ENCODE measurements at places on chromosomes 5 and 9.

DNA sequence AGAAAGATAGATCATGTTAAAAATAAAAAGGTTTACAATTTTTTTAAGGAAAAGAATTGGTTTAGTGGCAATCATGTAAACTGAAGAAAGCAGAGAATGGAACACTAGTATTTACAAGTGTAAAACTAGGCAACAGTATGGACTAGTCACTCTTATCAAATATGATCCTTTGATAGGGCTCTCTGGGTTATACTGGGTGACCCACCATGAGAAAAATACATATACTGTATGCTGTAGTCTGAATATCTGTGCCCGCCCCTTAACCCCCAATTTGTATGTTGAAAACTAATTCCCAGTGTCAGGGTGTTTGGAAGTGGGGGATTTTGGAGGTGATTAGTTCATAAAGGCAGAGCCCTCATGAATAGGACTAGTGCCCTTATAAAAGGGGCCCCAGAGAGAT, 236.8 kb upstream of the TARS1 start:
- DNase-seq, result no peak

- DNase-seq, result no peak
Observed at GRCh38 chr5:172496671-172497371, 42.5 kb upstream of the SH3PXD2B start.

DNA sequence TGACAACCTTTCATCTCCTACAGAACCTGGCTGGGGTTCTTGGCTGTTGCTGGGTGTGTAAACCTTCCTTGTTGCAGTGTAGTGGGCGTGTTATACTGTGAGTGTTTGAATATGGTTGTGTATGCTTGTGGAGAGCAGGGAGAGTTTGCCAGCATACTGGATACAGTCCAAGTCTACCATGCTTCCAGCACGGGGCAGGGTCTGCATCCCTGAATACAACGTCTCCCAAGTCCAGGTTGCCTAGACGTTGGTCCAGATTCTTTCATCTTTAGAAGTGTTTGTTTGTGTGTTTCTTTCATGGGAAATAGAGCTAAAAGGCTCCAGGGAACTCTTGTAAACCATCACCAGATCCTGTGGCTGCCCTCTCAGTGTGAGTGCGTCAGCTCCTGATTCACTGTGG, 46.4 kb downstream of the SYK start:
- no peak for DNase-seq

- DNase-seq, result no peak
Observed at GRCh38 chr9:111386386-111386785, 56.4 kb upstream of the OR2K2 start.

DNA sequence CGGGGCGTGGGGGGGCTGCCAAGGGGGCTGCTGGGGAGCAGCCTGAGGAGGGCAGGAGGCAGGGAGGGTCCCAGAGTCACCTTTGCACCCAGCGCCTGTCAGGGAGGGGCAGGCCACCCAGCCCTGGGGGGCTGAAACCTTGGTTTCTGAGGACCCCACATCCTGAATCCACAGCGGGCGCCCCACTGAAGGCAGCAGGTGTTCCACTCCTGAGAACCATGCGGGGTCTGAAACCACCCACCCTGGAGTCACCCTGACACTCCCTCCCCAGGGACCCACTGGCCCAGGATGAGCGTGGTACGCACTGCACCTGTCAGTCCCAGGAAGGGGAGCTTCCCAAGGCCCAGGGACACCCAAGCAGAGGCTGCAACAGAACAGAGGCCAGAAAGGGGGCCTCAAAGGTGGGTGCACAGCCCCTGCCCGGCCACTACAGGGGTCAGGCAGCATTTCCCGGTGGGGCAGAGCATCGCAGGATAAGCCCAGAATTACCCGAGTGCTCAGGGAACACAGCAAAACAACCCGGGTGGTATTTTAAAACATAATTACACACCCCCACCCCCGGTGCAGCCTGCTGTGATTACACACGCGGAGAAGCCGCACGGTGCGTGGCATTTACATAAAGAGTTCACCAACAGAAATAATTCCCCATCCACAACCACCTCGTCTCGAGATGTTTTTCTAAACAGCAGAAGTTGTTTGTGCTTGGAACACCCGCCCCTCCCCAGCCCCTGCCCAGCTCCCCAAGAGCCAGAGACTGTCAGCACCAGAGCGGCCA, 57.3 kb upstream of the UBAC1 start:
- DNase-seq, result no peak

DNA sequence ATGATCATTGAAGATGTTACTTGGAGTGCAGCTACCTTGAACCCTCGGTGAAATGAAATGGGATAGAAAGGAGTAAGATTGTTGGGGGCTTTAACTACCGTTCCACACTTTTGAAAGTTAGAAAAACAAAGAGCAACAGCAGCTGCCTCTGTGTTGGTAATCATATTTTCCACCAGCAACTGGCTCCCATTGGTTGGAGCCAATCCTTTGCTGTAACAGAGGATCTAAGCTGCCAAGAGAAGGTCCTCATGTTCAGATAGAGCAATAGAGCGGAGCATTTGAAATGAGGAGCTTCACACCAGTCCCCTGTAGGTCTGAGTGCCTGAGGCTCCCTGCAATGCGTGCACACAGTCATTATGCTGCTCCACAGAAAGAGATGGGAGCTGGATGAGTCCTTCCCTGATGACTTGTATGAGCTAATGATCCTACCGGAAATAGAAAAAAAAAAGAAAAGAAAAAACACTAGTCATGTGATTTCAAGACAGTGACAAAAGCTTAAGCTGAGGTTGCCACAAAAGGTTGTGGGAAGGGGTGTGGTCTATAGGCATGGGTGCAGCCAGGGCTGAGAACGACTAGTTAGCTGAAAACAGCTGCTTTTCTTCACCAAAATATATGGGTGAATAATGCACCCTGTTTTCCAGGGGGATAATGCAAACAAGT, 300.7 kb downstream of the MLLT3 start:
- DNase-seq, result no peak

GRCh38 chr9:89863837-89864236, 259.0 kb downstream of the GADD45G start:
- no peak for DNase-seq

GRCh38 chr5:130111746-130112145, 207.5 kb downstream of the CHSY3 start:
- no peak for DNase-seq

- DNase-seq, result no peak
Observed at GRCh38 chr5:171226864-171227263, 82.2 kb upstream of the TLX3 start.

- no peak for DNase-seq
Observed at GRCh38 chr9:74500584-74500924, 3.4 kb downstream of the RORB start.

DNA sequence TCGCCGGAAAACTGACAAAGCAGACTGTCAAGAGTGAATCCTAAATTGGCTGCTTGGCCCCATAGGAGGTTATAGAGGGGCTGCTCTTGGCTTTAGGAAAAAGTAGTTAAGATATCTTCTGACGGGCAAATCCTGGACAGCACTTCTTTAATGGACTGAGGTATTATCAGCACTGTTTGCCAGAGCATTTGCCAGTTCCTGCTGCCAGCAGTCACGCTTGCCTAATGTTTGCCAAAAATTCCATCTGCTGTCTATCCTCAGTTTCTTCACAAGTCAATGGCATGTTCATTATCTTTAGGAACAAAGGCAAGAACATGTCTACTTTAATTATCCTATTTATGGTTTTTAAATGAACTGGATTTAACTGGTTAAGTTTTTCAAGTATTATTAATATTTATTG, 25.8 kb upstream of the SREK1 start:
- DNase-seq, result no peak

DNA sequence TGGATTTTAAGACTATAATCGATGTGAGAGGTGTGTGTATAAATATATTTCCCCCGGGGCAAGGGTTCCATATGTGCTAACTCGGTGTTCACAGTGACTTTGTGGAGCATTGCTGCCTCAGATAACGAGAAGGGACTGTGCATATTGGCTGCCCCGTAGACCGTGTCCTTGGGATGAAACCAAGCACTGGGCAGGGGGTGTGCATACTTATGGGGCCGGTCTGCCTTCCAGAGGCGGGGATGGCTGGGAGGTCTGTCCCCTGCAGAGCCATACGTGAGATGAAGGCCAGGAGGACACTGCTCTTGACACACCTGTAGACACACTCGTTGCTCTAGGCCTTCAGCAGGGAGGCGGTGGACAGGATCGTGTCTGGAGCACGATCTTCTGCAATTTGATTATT, 56.0 kb upstream of the ZNF354A start:
- no peak for DNase-seq

DNA sequence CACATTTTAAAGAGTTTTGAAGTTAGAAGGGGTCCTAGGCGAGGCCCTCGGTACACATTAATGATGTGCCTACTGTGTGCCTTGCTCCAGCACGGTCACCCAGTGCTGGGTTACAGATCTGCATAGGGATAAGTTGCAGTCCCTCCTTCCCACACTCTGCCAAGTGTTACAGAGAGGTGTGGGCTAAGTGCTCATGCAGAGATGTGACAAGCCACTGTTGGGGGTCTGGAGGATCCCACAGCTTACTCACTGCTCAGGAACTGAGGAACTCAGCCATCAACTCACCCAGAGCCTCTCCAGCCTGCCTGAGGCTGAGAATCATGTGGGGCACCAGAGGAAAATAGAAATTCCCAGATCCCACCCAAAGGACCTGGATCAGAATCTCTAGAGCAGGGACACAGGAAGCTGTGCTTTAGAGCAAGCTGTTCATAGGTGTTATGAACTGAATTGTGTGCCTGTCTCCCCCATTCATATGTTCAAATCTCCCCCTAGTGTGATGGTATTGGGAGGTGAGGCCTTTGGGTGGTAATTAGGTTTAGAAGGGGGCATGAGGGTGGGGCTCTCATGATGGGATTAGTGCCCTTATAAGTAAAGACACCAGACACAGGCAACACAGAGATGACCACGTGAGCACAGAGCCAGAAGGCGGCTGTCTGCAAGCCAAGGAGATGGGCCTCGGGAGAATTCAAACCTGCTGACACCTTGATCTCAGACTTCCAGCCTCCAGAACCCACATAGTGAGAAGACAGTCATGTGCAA, 164.1 kb downstream of the HSD17B3 start:
- no peak for DNase-seq

DNA sequence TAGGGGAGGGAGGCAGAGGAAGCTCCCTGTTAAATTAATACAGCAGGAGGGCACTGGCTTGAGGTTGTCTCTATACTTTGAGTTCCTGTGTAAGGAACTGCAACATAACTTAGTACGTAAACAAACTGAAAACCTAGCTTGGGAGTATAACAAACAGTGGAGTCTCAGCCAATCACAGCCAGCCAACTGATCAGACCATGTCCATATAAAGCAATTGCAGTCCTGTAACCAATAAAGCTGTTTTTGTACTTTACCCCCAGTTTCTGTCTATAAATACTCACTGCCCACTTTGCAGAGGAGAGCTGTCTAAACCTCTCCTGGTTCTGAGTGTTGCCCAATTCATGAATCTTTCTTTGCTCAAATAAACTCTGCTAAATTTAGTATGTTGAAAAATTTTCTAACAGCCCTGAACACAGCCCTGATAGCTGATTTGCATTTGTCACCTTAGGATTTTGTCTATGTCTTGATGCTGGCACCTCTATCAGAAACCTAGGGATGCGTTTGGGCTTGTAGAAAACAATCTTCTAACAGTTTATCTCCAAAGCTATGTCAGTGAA, 39.9 kb downstream of the GDNF start:
- no peak for DNase-seq

- no peak for DNase-seq
Observed at GRCh38 chr9:91495450-91495849, 71.8 kb upstream of the NFIL3 start.

DNA sequence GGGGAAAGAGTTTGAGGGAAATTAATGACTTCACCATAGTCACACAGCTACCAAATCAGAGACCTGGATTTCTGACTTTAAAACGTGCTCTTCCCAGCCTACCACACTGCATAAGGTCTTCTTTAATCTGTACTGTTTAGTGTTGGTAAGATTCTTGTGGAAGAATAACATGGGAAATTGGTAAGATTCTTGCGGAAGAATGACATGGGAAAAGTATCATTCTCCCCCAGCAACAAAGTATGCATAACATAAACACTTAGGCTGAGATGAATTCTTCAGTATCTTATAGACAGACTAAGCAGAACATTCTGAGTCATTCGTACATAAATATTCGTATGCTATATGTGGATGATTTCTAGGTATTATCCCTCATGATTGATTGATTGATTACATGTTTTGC, 170.4 kb downstream of the FOCAD start:
- no peak for DNase-seq

- DNase-seq, result no peak
Observed at GRCh38 chr5:7250004-7250403, 145.9 kb upstream of the ADCY2 start.

DNA sequence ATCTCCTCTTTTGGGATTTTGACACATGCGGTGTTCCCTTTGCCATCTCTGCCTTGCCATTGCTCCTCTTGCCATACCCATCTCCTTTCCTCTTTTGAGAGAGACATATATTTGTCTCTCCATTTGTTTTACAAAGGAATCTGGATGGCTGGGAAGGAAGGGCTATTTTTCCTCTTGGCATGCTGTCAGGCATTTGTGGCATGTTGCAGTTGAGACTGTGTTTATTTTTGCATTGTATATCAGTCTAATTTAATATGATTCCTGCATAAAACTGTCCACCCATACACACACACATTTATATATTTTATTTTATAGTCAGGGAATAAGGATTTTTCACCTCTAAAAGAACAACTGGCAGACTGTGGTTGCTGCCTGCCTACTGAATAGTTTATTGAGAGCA, 1105.8 kb upstream of the SEMA6A start:
- no peak for DNase-seq

GRCh38 chr5:175464942-175465233, 13.5 kb upstream of the SFXN1 start:
- DNase-seq, result no peak

- no peak for DNase-seq
Observed at GRCh38 chr9:116945817-116946216, 258.7 kb downstream of the TRIM32 start.

- no peak for DNase-seq
Observed at GRCh38 chr5:100889896-100890295, 13.2 kb downstream of the ST8SIA4 start.

- DNase-seq, result no peak
Observed at GRCh38 chr9:71758277-71758676, 10.0 kb downstream of the CEMIP2 start.

GRCh38 chr5:624118-624950, 12.2 kb downstream of the CEP72 start:
- no peak for DNase-seq

DNA sequence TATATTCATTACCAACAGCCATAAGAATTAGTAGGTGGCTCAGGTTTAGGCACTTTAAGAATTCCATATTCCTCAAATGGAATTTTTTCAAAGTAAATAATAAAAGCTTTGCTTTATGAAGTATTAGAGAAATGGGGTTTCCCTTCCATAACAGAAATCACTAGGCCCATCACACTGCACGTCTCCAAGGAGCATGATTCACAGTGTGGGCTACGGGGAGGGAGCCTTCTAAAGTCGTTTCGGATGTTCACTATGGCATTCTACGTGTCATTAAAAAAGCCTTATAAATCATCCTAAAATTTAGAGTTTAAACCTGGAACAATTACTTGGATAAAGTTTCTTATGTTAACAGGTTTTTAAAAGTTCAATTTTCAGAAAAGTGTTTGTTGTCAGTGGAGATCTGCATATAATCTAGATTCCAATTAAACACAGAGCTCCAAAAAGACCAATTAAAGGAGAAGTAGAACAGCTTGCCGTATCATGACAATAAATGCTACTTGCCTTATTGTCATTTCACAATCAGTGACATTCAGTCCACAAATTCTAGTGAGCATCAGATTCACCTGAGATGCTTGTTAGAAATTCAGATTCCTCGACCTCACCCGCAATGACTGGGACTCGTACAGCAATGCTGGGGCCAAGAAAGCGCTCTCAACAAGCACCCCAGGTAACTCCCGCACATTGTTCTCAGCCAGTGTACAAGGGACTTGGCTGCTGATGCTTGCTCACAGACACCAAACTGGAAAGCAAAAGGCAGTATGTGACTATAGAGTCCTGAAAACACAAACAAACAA, 115.7 kb downstream of the NFIB start:
- DNase-seq, result no peak
